ENCODE measurements at places on chromosomes 6 and 20.

GRCh38 chr20:63372971-63373885, 12.1 kb upstream of the CHRNA4 start:
- no peak for DNase-seq

GRCh38 chr20:45991616-45992015, 17.1 kb upstream of the MMP9 start:
- no peak for DNase-seq

DNA sequence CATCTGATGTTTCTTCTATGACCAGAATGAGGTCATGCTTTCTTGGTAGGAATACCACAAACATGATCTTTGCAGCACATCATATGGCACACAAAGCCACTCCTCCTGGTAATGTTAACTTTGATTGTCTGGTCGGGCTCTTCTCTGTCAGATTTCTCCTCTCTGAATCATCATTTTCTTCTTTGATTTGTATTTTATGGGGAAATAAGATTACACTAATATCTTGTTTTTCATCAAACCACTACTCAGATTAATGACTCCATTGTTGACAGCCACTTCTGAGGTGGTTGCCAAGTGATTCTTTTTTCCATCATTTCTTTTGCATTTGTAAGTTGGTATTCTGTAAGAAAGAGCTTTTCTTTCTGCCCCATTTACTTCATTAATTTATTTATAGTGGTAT, 29.5 kb downstream of the TRMT11 start:
- no peak for DNase-seq

DNA sequence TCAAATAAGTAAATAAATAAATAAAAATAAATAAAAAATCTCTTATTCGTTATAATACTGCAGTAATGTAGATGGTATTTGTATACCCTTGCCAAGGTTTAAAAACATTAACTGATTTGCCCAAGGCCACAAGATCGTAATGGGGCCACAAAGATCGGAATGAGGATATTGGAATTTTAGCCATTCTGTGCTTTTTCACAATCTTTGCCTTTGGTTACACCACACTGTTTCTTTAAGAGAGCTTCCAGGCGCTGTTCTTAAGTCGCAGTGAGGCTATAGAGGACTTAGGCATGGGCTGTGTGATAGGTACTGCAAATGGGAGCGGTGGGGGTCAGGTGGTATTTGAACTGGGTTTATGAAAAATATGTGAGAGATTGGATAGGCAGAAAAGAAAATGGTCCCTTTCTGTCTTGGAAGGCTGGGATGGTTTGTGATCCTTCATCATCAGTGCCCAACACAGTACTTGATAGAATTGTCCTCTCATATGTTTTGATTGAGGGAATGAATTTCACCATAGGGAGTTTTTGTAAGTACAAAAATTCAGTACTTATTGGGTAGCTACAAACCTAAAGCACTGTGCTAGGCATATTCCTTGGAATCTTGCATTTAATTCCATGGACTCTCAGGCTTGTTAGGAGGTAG, 1.4 kb downstream of the NUS1 start:
- DNase-seq, result no peak

DNA sequence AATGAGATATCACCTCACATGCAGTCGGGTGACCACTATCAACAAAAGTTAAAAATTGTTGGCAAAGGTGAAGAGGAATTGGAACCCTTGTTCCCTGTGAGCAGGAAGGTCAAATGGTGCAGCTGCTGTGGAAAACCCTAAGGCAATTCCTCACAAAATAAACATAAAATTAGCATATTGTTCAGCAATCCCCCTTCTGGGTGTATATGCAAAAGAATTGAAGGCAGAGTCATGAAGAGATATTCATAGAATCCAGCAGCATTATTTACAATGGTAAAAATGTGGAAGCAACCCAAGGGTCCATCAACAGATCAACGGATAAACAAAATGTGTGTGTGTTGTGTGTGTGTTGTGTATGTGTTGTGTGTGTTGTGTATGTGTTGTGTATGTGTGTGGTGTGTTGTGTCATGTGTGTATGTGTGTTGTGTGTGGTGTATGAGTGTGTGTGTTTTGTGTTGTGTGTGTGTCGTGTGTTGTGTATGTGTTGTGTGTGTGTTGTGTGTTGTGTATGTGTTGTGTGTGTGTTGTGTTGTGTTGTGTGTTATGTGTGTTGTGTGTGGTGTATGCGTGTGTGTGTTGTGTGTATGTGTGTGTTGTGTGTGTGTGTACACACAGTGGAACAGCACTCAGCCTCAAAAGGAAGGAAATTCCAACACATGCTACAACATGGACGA, 245.1 kb downstream of the ERMARD start:
- peak; percentile 79 for DNase-seq

DNA sequence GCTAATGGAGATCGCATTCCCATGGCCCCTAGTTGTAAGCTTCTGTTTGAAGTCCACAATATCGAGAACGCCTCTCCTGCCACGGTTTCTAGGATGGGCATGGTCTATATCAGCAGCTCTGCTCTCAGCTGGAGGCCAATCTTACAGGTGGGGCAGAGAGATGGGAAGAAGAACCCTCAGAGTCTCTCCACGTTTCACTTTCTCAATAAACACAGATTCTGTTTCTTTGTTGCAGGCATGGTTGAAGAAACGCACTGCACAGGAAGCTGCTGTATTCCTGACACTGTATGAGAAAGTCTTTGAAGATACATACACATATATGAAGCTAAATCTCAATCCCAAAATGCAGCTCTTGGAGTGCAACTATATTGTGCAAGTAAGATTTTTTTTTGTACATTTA, 157.9 kb downstream of the DNAH8 start:
- DNase-seq, result no peak

- no peak for DNase-seq
Measured at GRCh38 chr6:170063851-170064602, 226.9 kb downstream of the DLL1 start.

- no peak for DNase-seq
Measured at GRCh38 chr6:36856277-36856676, 17.0 kb upstream of the CPNE5 start.

DNA sequence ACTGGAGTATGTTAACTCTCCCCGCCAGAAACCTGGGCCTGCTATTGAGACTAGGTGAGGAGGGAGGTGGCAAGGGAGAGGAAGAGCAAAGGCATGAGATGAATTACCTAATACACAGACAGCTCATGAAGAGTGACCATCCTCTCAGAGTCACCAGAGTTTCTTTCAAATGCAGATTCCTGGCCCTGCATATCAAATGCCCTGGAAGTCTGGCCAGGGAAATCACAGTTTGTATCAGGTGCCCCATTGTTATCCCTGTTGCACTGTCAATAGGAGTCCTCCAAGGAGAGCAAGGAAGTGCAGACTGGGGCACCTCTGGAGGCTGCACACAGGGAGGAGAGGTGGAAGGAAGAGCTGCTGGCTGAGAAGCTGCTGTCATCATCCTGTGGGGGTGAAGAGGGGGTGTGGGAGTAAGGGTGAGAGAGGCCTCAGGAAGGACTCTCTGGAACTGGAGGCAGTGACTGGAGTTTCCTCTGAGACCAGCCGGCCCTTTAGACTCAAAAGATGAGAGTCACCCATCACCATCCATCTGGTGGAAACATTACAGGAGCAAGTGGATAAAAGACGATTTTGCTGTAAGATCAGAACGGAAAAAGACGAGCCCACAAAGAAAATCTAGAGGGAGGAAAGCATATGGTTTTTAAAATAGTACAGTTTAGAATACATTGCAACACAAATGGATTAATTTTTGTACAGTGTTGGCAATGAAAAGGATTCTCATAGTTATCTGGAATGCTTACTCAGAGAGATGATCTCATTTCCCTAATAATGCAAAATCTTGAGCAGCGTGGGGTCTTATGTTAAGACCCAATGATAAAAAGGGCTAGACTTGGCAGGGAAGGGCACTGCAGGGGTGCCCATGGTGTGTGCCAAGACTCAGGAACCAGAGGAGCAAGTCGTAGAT, 268.1 kb downstream of the UST start:
- no peak for DNase-seq

DNA sequence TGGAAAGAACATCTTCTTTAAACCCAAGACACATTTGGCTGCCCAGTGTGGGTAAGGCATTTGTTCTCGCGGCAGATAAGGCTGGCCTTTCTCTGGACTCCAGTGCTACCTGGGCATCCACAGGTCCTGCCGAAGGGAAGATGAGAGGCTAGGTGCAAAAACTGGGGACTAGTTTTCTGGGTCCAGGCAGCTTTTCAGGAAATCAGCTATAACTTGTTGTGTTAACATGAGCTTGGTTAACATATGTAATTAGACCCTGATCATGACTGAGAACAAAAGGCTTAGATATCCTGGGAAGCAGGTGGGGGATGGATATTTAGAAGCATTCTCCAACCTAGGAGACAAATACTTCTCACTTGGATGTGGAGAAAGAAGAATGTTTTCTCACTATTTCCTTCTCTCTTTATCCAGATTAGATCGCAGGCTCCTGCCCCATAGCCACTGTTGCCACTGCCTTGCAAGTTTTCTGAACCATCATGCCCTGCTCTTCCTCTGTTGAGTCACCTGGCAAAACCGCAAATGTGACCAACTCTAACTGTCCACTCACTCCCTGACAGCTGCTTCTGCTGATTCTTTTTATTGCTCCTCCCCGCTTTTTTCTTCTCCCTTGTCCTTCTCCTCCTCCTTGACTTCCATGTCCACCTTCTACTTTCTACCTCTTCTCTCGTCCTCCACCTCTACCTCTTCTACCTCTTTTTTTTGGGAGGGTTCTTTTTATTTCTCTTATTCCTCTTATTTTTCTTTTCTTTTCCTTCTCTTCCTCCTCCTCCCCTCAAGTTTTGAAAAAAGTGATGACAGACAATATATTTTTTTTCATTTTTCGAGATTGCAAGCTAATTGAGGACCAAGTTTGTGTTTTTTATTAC, 258.1 kb downstream of the UTRN start:
- DNase-seq, result no peak

DNA sequence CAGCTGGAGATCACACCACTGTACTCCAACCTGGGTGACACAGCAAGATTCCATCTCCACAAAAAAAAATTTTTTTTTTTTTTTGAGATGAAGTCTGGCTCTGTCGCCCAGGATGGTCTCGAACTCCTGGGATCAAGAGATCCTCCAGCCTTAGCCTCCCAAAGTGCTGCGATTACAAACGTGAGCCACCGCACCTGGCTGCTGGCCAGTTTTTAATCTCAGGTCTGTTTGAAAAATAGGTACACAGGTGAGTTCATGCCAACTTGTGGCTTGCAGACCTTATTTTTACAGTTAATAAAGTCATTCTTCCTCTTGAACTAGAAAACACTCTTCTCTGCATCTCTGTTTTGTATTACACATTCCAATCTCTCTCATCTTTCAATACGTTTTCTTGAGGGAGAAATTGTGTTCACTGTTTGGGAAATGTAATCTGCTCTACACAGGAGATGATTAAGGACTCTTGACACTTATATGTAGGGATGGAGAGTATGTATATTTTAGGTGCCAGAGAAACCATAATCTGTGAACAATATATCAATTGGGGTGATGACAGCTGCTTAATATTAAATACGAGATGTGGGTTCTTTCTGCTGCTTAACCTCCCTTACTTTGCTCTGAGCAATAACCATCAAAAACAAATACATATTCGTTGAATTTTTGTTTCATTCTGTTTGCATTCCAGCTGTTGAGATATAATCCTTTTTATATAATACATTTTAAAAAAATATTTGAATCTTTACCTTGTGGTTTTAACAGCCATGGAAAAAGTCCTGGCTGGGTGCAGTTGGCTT, 17.7 kb upstream of the RIPOR3 start:
- no peak for DNase-seq

DNA sequence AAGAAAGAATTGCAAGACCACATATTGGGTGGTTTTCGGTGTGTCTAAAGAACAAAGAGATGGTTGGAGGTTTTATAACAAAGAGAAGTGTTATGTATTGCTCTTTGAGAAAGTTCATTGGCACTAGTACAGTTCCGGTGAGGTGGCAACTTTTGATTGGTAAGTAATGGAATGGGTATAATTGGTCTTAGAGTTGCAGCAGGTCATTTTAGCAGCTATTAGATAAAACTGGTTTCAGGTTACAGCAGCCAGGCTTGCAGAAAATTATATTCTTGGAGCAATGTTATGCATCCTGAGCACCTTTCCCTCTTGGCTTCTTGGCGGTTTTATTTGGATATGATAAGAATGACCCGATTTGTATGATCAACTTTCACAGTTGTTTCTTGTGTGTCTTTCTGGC, 12.3 kb upstream of the SSTR4 start:
- no peak for DNase-seq

GRCh38 chr6:35185302-35185681, 28.5 kb upstream of the SCUBE3 start:
- no peak for DNase-seq

DNA sequence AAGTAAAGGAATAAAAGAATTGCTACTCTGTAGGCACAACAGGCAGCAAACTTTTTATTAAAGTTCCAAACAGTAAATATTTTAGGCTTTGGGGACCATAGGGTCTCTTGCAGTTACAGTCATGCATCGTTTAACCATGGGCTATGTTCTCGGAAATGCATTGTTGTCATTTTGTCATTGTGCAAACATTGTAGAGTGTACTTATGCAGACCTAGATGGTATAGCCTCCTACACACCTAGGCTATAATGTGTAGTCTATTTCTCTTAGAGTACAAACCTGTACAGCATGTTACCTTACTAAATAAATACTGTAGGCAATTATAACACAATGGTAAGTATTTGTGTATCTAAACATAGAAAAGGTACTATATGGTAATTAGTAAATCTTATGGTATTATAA, 54.7 kb downstream of the CDS2 start:
- DNase-seq, result no peak

- no peak for DNase-seq
Measured at GRCh38 chr20:52025938-52026337, 165.6 kb downstream of the ZFP64 start.

- no peak for DNase-seq
Measured at GRCh38 chr6:2980465-2980855, 9.1 kb upstream of the SERPINB6 start.

DNA sequence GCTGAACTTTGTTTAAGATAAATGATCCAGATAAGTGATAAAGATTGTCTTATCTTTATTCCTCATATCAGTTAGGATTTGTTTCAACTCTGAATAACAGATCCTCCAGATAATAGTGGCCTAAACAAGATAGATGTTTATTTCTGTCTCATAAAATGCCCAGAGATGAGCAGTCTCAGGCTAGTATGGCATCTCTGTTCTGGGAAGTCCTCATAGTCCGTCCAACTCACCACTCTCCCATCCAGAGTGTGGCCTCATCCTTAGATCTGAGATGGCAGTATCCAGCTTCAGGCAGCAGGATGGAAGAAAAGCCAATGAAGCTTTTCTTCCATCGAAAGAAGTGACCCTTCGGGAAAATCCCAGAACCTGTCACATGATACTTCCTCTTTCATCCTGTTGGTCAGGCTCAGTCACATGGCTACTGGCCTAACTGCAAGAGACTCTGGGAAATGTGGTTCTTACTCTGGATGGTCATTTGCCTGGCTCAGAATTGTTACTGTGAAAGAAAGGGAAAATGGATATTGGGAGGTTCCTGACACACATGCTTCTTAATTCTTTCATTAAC, 29.4 kb upstream of the TAGAP start:
- DNase-seq, result peak; percentile 58
